ENCODE measurements at places on chromosomes 3 and 15.

GRCh38 chr3:42159706-42160472 is 68.7 kb downstream of the TRAK1 start:
- DNase-seq: no peak

GRCh38 chr3:123225016-123225415 is 23.3 kb downstream of the SEC22A start:
- no peak for DNase-seq

- no peak for DNase-seq
Observed at GRCh38 chr15:96416934-96417759, 86.6 kb downstream of the NR2F2 start.

DNA sequence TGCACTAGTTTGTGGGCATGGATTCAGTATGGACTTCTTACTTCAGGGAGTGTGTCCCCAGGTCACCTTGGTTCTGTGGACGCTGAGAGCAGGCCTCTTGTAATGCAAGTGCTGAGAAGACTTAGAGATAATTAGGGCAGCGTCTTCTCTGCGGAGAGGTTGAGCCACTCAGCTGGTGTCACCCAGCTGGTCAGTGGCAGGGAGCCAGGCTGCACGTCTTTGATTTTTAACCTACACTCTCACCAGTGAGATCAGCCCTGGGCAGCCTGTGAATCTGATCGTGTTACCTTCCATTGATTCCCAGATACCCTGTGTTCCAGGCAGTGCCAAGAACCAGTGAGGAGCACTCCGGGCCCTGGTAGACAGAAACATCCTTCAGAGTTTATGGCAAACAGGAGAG is 92.6 kb downstream of the SLCO3A1 start:
- DNase-seq: no peak

DNA sequence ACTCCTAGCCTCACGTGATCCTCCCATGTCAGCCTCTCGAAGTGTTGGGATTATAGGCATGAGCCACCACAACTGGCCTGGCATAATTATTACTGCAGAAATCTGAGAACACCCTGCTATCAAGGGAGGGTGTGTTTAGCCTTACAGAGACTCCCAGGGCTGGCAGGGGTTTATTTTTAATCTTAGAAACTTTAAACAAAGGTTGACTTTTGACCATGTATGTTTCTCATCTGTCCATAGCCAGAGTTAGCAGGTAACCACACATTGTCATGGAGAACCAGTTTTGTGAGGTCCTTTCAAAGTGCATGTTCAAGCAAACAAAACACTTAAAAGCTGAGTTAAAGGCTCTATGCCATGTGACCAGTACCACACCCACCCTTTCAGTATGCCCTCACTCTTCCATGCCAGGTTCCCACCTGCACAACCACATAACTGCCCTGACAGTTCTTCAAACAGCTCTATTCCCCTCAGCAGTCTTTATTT is 11.1 kb downstream of the SIAH2 start:
- no peak for DNase-seq

- DNase-seq: no peak
Observed at GRCh38 chr3:94195381-94195780, 132.5 kb downstream of the NSUN3 start.

GRCh38 chr3:52636673-52637072 is 49.0 kb downstream of the PBRM1 start:
- DNase-seq: no peak

DNA sequence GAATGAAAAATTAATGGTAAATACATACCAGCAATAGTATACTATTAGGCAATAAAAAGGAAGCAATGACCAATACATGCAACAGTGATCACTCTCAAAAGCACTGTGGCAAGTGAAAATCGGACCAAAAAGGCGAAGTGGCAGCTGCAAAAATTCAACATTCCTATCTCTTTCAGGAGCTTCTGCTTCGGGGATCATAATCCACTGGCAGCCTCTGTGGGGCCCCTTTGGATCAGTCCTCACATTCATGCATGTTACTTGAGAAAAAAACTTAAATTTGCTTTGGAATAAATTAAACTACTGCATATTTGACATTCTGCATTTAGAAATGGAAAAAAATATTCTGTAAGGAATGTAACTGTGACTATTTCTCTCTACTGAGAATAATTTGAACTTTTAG is 425.6 kb downstream of the NR2F2 start:
- no peak for DNase-seq

- no peak for DNase-seq
Observed at GRCh38 chr3:109570408-109570807, 233.1 kb upstream of the DPPA4 start.

DNA sequence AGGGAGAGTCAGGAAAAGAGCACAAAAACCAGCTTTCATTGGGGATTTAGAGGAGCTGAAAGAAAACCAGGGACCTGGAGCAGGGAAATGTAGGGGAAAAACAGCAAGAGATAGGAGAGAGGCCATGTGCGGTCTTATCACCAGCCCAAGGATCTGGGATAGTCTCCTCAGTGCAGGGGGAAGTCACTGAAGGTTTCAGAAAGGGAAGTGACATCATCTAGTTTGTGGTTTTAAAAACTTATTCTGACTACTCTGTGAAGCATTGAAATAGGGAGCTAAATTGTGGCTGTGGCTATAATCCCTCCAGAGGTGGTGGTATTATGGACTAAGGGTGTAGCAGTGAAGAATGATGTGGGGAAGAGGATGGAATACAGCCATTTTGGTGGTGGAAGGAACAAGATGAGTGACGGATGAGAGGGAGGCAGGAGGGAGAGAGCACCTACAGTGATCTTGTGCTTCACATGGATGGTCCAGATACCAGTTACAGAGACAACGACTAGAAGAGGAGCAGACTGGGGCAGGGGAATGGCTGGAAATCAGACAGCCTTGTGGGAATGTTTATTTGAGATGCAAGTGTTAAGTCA is 72.7 kb downstream of the HMG20A start:
- DNase-seq: no peak

- DNase-seq: no peak
Observed at GRCh38 chr3:106338582-106339214, 469.9 kb upstream of the CBLB start.

- no peak for DNase-seq
Observed at GRCh38 chr3:30826531-30826942, 67.9 kb downstream of the GADL1 start.

- DNase-seq: no peak
Observed at GRCh38 chr3:27935492-27935891, 213.4 kb upstream of the EOMES start.

- DNase-seq: no peak
Observed at GRCh38 chr3:32817257-32817557, 590 bp upstream of the TRIM71 start.

GRCh38 chr3:138081371-138082084 is 33.9 kb downstream of the DZIP1L start:
- DNase-seq: no peak

- no peak for DNase-seq
Observed at GRCh38 chr3:62811119-62811518, 64.1 kb downstream of the CADPS start.

- DNase-seq: no peak
Observed at GRCh38 chr3:58353722-58354553, 21.2 kb downstream of the PXK start.
